ENCODE measurements at places on chromosomes 12 and 14. TPM values are rescaled to one million over a fixed set of nuclear protein-coding genes. Genes with fewer than 3 reads are reported as not detected.

GRCh38 chr12:52089491-52089890 is 10.0 kb downstream of the SMIM41 start:
- H3K27ac ChIP-seq: no peak overlapping the region
- no peak overlapping the region for H3K4me3 ChIP-seq
- no peaks in the 10 kb centered on the region for H3K36me3 ChIP-seq
- no peak for DNase-seq
- no peaks in the 10 kb centered on the region for H3K27me3 ChIP-seq
- no peaks in the 10 kb centered on the region for H3K4me1 ChIP-seq

- no peaks in the 10 kb centered on the region for H3K27me3 ChIP-seq
- no peaks in the 10 kb centered on the region for H3K4me1 ChIP-seq
- no peaks in the 10 kb centered on the region for H3K36me3 ChIP-seq
- no peak for DNase-seq
- H3K27ac ChIP-seq: no peak overlapping the region
- H3K4me3 ChIP-seq: no peak overlapping the region
These were observed 26.7 kb downstream of the TOGARAM1 start for GRCh38 chr14:44988694-44989093.

DNA sequence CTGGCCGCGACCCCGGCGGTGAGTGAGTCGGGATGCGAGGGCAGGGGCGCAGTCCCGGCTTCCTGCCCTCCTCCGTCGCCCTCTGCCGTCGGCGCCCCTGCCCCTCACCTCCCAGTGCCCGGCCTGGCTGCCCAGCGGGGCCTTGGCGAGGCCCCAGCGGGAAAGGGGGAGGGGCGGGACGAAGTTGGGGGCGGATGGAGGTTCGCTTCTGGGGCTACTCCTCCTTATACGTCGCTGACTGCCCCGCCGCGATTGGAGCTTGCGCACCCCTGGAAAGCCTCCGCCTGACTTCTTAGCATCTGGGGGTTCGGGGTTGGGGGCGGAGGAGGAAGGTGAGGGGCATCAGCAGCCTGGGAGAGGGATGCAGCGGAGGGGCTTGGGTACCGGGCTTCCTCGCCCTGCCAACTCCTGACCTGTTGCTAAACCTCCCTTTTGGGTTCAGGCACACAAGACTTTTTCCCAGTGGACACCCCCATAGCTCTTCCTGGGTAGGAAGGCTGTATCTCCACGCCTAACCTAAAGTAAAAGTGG is 406 bp downstream of the TMEM263 start:
- peak; percentile 70 for DNase-seq
- H3K36me3 ChIP-seq: no peaks in the 10 kb centered on the region
- no peaks in the 10 kb centered on the region for H3K27me3 ChIP-seq

GRCh38 chr12:94152292-94153078 is 4.1 kb downstream of the PLXNC1 start:
- H3K36me3 ChIP-seq: no peaks in the 10 kb centered on the region
- DNase-seq: no peak
- H3K4me3 ChIP-seq: no peak overlapping the region

- H3K36me3 ChIP-seq: no peaks in the 10 kb centered on the region
- no peaks in the 10 kb centered on the region for H3K27me3 ChIP-seq
- DNase-seq: no peak
- no peaks in the 10 kb centered on the region for H3K4me1 ChIP-seq
- no peak overlapping the region for H3K27ac ChIP-seq
These were observed 31.6 kb downstream of the CHST11 start for GRCh38 chr12:104488374-104488773.

DNA sequence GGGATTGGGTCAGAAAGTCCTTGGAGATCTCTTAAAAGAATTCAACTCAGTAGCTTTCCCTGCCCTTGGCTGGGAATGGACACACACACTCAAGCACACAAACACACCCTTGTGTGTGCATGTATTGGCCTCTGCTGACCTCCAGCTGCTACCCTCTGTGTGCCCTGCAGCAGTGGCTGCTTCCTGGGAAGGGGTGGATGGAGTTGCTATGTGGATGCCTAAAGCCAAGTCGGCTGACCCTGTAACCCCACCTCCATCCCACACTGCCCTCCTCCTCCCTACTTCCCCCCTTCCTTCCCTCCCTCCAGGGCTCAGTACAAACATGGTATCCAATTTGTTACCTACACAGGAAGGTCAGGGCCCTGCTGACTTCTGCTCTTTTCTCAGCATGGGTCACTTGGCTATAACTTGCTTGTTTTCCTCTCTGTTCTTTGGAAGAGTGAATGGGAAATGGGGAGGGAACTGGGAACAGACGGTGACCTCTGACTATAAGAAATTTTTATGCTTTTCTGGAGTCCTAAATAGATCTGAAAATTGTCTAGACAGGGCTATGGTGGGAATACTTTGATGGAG is 351.6 kb upstream of the TBX3 start:
- H3K4me3 ChIP-seq: no peak overlapping the region
- H3K27me3 ChIP-seq: no peaks in the 10 kb centered on the region
- H3K36me3 ChIP-seq: no peaks in the 10 kb centered on the region
- no peak overlapping the region for H3K27ac ChIP-seq

The TSPAN19 gene
- not detected for total RNA-seq

The KRT71 gene
- not detected for total RNA-seq

GRCh38 chr12:49870501-49871262 is 27.8 kb upstream of the BCDIN3D start:
- no peak overlapping the region for H3K4me3 ChIP-seq
- peaks cover 7% of the 10 kb centered on the region for H3K4me1 ChIP-seq
- H3K36me3 ChIP-seq: no peaks in the 10 kb centered on the region
- no peak for DNase-seq

The SYT10 gene
- total RNA-seq: 0.15 TPM

DNA sequence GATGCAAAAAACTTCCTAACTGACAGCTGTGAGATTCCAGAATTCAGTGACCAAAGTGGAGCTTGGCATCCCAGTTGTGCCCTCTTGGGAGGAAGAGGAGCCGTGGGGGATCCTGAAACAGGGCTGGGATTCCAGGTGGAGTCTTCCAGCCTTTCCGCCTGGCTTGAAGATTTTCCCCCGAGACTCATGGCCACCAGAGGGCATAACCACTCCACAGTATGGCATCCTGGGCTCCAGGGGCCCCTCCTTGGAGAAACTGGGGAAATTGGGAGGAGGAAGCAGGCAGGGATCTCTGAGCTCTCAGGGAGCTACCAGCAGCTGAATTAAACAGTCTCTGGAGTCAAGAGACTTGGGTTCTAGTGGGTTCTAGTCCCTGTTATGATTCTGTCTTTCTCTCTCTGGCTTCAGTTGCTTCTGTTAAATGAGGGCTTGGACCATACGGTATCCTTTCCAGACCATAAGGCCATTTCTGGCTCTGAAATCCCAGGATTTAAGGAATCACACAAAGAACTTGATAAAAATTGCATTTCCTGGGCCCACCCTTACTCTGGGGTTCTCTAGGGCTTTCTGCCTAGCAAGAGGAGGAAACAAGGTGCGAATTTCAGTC is 2.6 kb upstream of the TAMALIN start:
- H3K36me3 ChIP-seq: no peaks in the 10 kb centered on the region
- H3K4me1 ChIP-seq: no peaks in the 10 kb centered on the region
- H3K27me3 ChIP-seq: peaks cover 17% of the 10 kb centered on the region
- no peak overlapping the region for H3K27ac ChIP-seq
- DNase-seq: peak; percentile 74

GRCh38 chr12:68733661-68734071 is 12.3 kb upstream of the SLC35E3 start:
- H3K27ac ChIP-seq: no peak overlapping the region
- peaks cover 7% of the 10 kb centered on the region for H3K36me3 ChIP-seq
- no peaks in the 10 kb centered on the region for H3K4me1 ChIP-seq
- H3K27me3 ChIP-seq: no peaks in the 10 kb centered on the region

The RNASE1 gene
- total RNA-seq: 244 TPM

- H3K4me3 ChIP-seq: no peak overlapping the region
- H3K27me3 ChIP-seq: no peaks in the 10 kb centered on the region
- H3K27ac ChIP-seq: no peak overlapping the region
- H3K4me1 ChIP-seq: peaks cover 17% of the 10 kb centered on the region
- no peaks in the 10 kb centered on the region for H3K36me3 ChIP-seq
- no peak for DNase-seq
These were observed 54.5 kb downstream of the PPP2R5C start for GRCh38 chr14:101815994-101816393.

The KRT6C gene
- not detected for total RNA-seq

The SIRT4 gene
- total RNA-seq: 1.6 TPM

DNA sequence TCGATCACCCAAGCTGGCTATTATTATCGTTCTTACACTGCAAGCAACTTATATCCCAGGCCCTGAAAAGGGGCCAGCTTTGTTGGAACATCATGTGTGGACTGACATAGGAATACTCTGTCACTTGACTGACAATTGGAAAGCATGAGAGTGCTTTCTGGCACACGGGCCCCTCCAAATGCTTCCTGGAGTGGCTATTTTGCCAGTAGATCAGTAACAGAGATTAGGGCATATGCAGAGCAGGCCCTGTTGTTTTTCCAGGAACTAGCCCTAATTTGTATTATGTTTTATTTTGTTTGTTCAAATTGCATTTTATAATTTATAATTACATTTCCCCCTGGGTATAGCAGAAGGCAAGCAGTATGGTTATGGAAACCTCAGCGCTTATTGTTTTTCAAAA is 170.1 kb upstream of the FRMD6 start:
- no peak overlapping the region for H3K27ac ChIP-seq
- no peaks in the 10 kb centered on the region for H3K4me1 ChIP-seq
- no peak for DNase-seq

The RPGRIP1 gene
- not detected for total RNA-seq

The ADCK1 gene
- 12.1 TPM for total RNA-seq

DNA sequence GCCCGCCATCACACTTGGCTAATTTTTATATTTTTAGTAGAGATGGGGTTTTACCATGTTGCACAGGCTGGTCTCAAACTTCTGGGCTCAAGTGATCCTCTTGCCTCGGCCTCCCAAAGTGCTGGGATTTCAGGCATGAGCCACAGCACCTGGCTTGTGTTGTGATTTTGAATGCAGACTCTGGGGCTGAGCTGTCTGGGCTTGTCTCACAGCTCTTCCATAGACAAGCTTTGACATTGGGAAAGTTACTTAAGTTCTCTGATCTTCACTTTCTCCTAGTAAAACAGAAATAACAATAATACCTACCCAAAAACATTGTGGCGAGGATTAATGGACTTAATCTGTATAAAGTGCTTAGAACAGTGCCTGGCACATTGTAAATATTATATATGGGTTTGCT is 36.0 kb downstream of the TMBIM6 start:
- DNase-seq: no peak
- no peaks in the 10 kb centered on the region for H3K36me3 ChIP-seq
- no peak overlapping the region for H3K4me3 ChIP-seq
- H3K27ac ChIP-seq: no peak overlapping the region
- no peaks in the 10 kb centered on the region for H3K4me1 ChIP-seq

DNA sequence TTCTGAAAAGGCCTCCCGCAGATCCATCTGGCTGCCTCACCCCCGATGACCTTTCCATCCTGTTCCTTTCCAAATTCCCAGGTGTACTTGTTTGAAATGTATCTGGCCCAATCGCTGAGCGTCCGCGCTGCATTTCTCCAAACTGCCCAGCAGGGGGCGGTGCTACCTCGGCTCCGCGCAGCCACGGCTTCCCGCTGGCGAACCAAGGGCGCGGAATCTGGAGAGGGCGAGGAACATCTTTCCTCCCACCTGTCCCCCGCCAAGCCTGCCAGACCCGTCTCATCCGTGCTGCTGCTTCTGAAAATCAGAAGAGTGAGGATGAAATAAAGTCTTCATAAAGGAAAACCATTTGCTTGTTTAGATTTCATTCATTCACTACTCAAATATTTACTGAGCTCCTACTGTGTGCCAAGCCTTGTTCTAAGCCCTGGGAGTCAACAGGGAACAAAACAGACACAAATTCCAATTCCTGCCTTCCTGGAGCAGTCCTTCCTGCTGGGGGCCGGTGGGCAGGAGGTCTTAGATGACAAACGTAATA is 16.8 kb upstream of the MYL2 start:
- H3K27me3 ChIP-seq: no peaks in the 10 kb centered on the region
- H3K4me1 ChIP-seq: no peaks in the 10 kb centered on the region
- DNase-seq: peak; percentile 41

GRCh38 chr12:65121049-65121955 is at the start of gene WIF1:
Gene WIF1, minus strand, starts transcription at chr12:65121305. Its CDS starts 114 bp downstream, at chr12:65121191.
- H3K4me3 ChIP-seq: peak within 1 kb of the TSS; percentile 19
- H3K27ac ChIP-seq: no peak within 1 kb of the TSS
- H3K4me1 ChIP-seq: peaks cover 10% of the 10 kb centered on the region
- DNase-seq: no peak
- no peaks in the 10 kb centered on the region for H3K36me3 ChIP-seq

The DBX2 gene
- total RNA-seq: not detected

DNA sequence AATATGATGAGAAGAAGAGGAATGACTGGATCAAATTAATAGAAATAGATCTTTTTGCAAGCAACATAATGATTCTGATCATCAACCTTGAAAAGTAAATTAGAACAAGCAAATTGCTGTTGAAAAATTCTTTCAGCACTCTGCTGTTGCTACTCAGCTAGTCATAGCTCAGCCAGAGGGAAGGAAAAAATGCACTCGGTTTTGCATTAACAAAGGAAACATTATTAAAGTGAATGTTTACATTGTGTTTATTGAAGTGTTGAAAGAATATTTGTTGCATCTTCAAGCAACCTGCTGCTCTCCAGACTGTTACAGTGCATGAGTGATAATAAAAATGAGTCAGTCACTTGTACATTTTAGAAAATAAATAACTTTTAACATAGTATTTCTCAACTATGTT is 26.5 kb downstream of the AP5M1 start:
- H3K27me3 ChIP-seq: no peaks in the 10 kb centered on the region
- no peak overlapping the region for H3K4me3 ChIP-seq
- H3K4me1 ChIP-seq: no peaks in the 10 kb centered on the region

- no peaks in the 10 kb centered on the region for H3K36me3 ChIP-seq
- H3K4me3 ChIP-seq: no peak overlapping the region
- H3K4me1 ChIP-seq: no peaks in the 10 kb centered on the region
- DNase-seq: no peak
These were observed 236.1 kb upstream of the G2E3 start for GRCh38 chr14:30322819-30323218.

DNA sequence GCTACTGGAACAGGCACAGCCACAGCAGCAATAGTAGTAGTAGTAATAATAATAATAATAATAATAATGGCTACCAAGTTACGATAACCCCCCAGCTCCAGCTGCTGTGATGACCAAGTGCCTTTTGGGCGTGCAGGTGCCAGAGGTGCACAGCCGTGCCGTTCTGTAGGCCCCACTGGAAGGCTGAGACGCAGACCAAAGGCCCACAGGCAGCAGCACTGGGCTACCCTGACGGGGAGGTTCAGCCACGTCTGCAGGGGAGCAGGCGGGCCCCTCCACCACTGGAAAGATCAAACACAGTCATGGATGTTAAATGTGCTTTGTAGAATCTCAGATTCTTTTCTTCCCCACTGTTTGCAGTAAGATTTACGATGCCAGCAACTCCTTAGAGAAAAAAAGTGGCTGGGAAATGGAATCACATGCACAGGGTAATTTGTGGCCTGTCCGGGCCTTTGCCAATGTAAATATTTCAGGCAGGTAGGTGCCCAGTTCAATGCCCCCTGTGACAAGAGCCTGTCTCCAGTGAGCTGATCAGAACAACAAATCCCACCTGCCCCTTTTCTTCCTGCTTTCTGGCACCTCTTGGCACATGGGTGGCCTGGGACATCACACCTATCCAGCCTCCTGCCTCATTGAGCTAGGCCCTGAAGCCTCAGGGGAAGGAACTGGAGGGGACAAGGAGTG is 32.6 kb downstream of the CCDC85C start:
- peak overlapping the region; percentile 33 for H3K27ac ChIP-seq
- peaks cover 55% of the 10 kb centered on the region for H3K4me1 ChIP-seq
- H3K27me3 ChIP-seq: no peaks in the 10 kb centered on the region
- no peak overlapping the region for H3K4me3 ChIP-seq
- no peaks in the 10 kb centered on the region for H3K36me3 ChIP-seq
